ENCODE measurements at places on chromosomes 1 and 21. TPM values are rescaled to one million over a fixed set of nuclear protein-coding genes. Genes with fewer than 3 reads are reported as not detected.

Gene SPRR2F
- total RNA-seq: not detected

Gene KIF2C
- 0.79 TPM for total RNA-seq

Gene MECR
- 28.2 TPM for total RNA-seq

Gene KCNC4
- 0.53 TPM for total RNA-seq

GRCh38 chr1:219323426-219323825, 149.7 kb downstream of the LYPLAL1 start:
- no peak for DNase-seq

DNA sequence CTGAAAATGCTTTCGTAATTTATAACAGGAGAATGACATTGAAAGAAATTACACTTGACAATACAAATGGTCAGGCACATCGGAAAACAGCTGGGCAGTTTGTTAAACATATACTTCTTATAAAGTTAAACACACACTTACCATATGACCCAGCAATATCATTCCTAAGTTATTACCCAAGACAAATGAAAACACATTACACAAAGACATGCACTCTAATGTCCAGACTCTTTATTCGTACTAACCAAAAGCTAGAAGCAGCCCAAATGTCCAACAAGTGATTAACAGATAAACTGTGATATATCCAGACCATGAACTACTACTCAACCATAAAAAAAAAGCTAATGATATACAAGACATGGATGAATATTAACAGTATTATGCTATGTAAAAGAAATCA, 8.5 kb downstream of the AKT3 start:
- no peak for DNase-seq

DNA sequence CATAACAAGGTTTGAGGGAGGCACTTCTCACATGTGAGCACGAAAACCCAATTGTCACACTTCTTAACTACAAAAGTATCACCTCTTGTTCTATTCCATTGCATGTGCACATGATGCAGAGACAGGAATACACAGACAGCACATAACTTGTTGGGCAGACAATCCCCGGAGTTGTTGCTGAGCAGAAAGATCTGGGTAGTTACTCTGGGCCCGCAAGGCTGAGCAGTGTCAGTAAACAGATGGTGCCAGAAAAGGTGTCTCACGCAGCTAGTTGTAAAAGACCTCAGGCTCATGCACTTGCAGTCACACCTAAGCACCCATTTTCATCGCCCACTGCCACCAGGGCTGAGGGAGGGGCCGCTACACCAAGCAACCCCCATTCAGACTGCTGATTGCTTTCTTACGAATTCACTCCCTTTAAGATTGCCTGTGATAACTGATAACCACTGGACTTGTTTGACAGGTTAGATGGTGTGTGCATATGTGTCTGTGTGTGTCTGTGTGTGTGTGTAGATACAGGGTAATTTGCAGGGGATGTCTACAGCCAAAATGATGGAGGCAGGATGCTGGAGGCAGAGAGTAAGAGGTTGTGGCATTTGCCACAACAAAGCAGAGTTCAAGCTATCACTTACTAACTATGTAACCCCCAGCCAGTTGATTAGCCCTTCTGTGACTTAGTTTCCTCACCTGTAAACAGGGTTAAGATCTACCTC, 4.2 kb downstream of the LGR6 start:
- DNase-seq: no peak

DNA sequence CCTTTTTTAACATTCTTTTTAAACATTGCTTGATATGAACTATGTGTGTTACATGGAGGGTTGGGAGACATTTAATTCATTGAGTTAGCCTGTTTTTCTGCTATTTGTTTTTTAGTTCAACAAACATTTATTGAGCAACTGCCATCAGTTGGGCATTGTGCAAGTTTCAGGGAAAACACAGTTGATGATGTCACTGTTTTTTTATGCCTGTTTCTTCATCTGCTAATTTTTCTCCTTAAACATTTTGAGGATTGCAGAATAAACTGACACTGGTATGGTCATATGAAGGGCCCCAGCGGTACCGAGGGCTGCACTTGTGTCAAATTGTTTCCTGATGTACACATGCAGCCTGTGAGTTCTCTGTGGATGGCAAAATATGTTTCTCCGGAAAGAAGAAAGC, 253.0 kb downstream of the FGGY start:
- DNase-seq: peak; percentile 61

DNA sequence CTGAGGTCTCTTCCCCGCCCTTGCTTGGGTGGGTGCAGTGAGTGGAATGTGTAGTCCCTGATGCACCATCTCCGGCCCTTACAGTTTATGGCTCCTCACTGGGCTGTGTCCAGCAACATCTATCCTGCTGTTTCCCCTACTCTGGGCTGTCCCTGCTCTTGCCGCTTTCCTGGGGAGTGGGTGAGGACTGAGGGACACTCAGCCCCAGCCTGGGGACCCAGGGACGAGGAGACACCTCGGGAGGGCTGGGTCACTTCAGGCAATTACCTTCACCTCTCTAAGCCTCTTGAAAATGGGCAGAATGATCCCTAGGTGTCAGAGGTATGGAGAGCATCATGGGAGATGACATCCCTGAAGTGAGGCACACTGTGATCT, 13.6 kb upstream of the LRP8 start:
- DNase-seq: no peak

- peak; percentile 43 for DNase-seq
Measured at GRCh38 chr1:67479146-67479891, 49.1 kb upstream of the SERBP1 start.

GRCh38 chr1:233791721-233792120, 112.8 kb upstream of the SLC35F3 start:
- DNase-seq: no peak

- DNase-seq: no peak
Measured at GRCh38 chr1:214854126-214854875, 228.2 kb upstream of the KCNK2 start.

GRCh38 chr1:148309940-148310500, 157.9 kb upstream of the NBPF11 start:
- DNase-seq: no peak

GRCh38 chr1:15475752-15476314, at the start of gene CELA2B:
Gene CELA2B, plus strand, starts transcription at chr1:15476104. Its CDS starts 22 bp downstream, at chr1:15476126.
- DNase-seq: no peak

- DNase-seq: no peak
Measured at GRCh38 chr1:46772571-46772970, 26.3 kb upstream of the CYP4B1 start.

DNA sequence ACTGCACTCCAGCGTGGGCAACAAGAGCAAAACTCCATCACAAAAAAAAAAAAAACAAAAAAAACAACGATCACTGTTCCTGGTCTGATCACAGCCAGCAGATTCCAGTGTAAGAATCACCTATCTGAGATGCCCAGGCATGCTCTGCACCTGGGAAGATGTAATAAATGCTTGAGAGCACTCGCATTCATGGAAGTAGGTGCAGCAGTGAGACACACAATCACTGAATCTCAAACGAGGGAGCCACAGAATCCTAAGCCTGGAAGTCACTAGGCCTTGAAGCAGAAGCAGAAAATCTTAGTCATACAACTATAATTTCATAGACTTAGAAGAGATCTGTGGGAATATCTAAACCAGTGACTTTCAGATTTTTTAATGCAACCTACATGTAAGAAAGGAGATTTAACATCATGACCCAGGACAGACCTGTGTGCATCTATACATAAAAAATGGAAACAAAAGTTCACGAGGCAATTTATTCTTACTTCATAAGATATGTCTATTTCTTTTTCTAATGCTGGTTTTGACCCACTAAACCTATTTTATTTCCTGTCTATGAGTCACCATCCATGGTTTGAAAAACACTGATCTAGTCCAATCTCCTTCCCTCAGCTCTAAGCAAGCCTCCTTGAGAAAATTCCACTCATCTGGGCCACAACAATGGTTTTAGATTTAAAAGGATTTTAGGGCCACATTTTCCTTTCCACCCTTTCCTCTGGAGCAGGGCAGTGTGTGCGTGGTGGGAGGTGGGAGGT, 30.4 kb downstream of the RIMS3 start:
- DNase-seq: peak; percentile 40

GRCh38 chr1:163263818-163264655, 57.7 kb upstream of the NUF2 start:
- DNase-seq: peak; percentile 8

DNA sequence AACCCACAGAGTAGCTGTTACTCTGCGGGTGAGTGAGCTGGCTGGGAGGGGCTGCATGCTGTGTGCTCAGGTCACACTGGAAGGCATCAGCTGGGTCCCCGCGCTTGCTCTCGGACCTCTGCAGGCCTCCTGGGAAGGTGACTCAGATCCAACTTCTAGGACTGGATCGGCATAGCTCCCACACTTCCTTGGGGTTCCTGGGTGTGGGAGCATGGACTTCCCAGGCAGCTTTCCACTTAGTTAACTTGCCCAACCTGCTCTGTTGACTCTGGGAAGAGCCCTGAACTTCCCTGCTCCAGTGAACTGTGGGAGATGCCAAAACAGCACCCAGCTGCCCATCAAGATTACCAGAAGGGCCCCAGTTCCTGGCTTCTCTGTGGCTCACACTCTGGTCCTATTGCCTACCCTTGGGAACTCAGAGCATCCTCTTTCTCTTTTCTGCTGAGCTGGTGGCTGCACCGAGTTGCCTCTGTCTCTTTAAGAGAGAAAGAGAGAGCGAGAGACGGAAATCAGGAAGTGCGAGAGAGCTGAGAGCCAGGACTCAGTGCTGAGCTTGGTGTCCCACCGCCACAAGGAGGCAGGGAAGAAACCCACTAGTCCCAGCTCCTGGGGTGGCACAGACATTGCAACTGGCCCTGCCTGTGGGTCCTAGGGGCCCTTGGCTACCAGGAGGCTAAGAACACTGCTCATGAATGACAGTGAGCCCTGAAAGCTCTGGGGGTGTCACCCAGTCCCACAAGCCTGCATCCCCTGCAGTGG, at the start of gene IKBKE:
Gene IKBKE (plus strand): TSS at position 544 of the 759 bp plus-strand sequence. CDS start 2,752 bp downstream, outside the sequence.
- peak; percentile 66 for DNase-seq

- DNase-seq: no peak
Measured at GRCh38 chr1:214136324-214136919, 144.5 kb upstream of the SMYD2 start.
